ENCODE measurements at places on chromosomes 7 and 10. TPM values are rescaled to one million over a fixed set of nuclear protein-coding genes. Genes with fewer than 3 reads are reported as not detected.

Gene PHYHIPL
- total RNA-seq, result not detected

Gene ITPRID1
- not detected for total RNA-seq

Gene PARD3
- 54.6 TPM for total RNA-seq

Gene OIT3
- not detected for total RNA-seq

Gene CPA2
- total RNA-seq, result 0.88 TPM

Gene STK31
- 0.84 TPM for total RNA-seq

Data from omental fat pad (tissue), 4 donors.